ENCODE measurements at places on chromosomes 5 and 9.

DNA sequence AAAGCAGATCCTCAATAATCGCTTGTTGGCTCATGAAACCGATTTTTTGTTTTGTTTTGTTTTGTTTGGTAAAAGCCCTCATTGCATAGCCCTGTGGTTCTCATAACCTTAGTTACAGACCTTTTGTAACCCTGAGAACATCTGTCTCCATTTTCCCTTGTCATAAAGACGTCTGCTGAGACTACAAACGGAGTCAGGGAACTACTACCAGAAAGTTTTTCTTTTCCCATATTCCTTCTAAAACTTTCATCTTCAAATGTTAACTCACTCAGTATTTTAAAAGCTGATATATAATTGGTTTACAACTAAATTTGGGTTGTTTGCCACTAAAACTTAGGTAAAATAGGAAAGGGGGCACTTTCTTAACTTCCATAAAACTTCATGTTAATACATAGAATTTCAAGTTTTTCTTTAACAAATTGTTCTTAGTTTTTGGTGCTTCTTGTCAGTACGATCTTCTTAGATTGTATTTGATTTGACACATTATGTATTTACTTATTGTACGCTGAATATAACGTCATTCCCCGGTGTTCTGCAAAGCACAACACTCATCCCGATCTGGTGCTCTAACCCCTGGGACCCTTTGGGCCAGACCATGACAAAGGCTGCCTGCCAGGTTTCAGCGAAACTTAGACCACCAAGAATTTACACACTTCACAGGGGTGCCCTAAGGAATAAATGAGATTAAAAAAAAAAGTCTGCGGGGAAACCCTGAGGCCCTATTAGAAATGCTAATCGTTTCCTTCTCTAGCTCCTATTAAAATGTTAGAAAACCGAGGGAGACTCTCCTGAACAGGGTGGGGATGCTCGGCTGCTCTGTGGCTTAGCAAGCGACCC, 1.1 kb upstream of the ANP32B start:
- no peak for DNase-seq

- DNase-seq = no peak
Measured at GRCh38 chr5:91928754-91929521, 545.8 kb upstream of the ARRDC3 start.

- no peak for DNase-seq
Measured at GRCh38 chr9:114115654-114116125, 16.6 kb upstream of the KIF12 start.

DNA sequence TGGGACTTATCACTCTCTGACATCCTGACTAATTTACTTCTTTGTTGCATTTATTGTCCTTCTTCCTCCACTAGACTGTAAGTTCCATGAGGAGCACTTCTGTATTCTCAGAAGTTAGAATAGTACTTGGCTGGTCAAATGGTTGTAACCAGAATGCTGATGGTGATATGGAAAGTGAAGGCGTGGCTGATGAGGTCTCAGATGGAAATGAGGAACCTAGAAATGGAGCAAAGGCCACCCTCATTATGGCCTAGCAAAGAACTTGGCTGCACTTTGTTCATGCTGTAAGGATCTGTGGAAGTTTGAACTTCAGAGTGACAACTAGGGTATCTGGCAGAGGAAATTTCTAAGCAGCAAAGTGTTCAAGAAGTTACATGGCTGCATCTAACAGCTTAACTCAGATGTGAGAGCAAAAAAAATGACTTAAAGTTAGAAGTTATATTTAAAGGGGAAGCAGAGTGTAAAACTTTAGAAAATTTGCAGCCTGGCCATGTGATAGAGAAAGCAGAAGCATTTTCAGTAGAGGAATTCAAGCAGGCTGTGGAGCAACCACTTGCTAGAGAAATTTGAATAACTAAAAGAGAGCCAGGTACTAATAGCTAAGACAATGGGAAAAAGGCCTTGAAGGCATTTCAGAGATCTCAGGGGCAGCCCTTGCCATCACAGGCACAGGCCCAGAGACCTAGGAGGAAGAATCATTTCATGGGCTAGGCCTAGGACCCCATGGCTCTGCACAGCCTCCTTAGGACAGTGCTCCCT, 14.9 kb upstream of the SLC22A5 start:
- DNase-seq = no peak

DNA sequence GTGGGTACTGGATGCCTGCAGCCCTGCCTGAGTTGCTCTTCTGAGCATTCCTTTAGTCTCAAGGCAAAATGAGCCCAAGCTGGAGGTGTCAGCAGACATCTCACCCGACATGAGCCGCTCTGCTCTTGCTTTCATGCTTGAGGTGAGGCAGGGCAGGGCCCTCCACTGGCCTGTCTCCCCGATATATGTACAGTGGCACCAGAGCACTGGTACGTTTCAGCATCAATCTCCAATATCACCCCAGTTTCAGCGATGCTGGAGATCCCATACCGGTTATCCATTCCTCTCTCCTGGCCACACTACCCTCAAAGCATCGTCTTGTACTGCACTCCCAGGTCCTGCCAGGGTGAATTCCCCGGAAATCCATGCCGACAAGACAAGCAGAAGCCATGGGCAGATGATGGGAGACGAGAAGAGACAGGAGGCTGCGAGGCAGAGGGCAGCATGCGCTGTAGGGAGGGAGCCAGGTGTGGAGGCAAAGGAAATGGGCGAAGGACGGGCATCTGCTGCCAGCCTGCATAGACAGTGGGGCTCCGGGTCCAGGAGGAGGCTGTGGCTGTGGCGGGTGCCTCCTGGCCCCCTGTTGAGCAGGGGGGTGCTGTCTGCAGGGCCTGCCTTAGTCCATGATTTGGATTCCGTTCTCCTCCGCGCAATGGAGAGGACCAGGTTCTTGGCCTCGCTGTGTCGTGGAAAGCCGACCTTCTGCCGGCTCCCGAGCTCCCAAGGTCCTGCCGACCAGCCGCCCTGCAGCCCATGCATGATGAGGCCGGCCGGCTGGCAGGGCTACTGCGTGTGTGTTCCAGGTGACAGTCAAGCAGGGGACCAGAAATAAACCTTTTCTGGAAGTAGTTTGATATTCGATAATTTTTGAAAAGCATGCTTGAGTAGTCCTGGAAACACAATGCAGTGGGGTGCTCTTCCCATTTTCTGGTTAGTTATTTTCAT, 152.2 kb upstream of the IRX2 start:
- no peak for DNase-seq

- no peak for DNase-seq
Measured at GRCh38 chr5:127772531-127772930, 69.3 kb downstream of the CCDC192 start.

- peak; percentile 74 for DNase-seq
Measured at GRCh38 chr9:120925535-120926396, 830 bp downstream of the TRAF1 start.

DNA sequence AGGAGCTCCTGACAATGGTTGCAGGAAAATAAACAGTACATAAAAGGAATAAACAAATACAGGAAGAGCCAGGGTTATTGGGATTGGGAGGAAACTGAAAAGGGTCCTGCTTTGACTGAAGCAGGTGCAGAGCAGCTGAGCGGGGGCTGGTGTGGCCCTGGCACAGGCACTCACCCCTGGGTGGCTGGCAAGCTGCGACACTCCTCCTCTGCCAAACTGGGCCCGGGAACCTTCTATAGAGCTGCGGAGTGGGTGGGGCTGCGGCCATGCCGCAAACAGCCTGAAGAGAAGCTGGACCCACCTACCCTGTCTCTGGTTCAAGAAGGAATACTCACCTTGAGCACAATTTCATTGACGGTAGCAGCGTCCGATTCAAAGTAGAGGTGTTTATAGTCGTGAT, 182.5 kb downstream of the GAPVD1 start:
- DNase-seq = no peak

DNA sequence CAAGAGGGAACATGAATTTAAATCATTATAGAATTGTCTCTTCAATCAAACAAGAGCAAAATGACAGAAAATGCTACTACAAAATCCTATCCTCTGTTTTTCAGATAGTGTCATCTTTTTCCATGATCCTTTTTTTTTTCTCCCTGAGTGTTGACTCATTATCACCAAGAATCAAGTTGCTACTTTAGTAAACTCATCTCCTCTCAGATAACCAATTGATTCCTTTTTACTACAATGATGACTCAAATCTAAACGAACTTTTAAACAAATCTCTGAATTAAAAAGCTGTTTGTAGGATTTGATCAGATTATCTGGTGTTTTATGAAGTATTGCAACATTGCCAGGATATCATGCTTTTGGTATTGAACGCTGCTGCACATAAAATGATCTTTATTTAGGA, 23.9 kb upstream of the IL7R start:
- no peak for DNase-seq

DNA sequence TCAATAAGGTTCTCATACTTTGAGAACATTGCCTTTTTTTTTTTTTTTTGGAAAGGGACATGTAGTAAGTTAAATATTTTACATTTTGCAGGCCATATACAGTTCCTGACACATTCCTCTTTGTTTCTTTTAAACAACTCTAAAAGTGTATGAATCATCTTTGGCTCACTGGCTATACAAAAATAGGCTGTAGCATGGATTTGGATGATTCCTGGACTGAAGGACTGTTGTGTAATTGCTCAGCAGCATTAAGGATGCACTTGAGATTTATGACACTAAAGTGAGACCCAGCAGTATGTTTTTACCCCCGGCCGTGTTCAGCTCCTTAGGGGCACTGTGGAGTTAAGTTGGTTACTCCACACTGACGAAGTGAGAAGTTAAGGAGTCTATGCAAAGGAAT, 41.3 kb downstream of the VPS13A start:
- no peak for DNase-seq

DNA sequence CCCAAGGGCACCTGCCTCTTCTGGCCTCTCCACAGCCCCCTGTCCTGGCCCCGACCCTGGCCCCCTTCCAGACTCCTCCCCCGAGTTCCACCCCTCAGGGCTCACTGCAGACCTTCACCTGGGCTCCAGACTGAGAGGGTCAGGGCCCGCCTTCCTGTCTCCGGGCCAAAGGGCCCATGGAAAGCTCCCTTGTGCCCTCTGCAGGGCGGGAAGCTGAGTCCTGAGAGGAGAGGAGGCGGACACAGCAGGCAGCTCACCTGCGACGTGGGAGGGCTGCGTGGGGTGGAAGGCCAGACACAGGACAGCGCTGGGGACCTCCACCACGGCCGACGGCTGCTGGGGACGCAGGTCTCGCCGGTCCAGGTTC, 20.6 kb downstream of the DYNC2I2 start:
- DNase-seq = no peak

- DNase-seq = no peak
Measured at GRCh38 chr5:180690562-180690961, 41.2 kb upstream of the FLT4 start.

DNA sequence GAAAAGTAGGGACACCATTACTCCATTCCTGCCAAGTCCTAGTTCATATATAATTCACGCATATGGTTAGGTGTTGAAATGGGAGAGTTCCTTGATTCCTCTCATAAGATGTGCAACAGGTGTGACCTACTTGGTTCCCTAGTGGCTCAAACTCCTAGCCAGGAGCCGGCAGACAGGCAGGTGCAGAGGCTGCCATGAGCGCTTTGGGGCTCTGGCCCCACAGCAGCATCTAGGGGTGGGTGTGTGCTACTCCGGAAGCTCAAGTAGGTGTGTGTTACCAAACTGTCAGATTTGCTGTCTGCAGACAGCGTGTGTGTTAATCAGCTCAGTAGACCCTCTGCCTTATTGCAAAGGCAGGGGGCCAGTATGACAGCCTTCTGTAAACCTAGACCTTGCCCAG, 1652.4 kb upstream of the ACO1 start:
- no peak for DNase-seq

GRCh38 chr5:138925090-138925635, 50.0 kb upstream of the LRRTM2 start:
- no peak for DNase-seq

GRCh38 chr5:147911427-147911826, 5.1 kb upstream of the C5orf46 start:
- DNase-seq = no peak

DNA sequence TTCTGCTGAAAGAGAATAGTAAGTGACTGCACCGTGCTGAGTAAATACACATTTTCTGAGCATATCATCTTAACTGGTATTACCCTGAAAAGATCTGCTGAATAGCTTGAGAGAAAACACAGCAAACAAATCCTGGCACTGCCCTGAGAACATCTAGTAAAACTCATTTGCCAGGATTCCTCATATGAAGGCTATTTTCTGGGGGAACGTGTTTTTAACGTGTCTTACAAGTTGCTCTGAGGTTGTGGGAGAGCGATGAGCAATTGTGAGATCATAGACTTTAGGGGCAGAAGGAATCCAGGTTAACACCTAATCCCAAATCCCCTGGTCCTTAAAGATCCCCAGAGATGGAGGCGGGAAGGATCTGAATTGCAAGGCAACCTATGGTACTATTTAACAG, 331.9 kb upstream of the RFX3 start:
- no peak for DNase-seq

DNA sequence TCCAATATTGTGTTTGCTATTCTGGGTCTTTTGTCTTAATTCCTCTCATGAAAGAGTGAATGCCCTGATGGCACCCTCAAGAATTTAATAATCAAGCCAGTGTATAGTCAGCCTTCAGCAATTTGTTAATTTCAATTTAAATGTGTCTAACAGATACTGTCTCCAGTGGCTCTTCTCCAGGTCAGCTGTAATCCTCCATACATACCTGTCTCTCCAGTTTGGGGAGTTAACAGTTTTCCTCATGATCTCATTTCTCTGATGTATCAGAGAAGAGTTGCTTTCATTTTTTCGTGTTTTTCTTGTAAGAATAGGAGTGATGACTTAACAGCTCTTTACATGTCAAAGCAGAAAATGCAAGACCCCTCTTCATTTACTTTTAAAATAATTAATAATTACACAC, 500.3 kb upstream of the RORB start:
- DNase-seq = no peak

DNA sequence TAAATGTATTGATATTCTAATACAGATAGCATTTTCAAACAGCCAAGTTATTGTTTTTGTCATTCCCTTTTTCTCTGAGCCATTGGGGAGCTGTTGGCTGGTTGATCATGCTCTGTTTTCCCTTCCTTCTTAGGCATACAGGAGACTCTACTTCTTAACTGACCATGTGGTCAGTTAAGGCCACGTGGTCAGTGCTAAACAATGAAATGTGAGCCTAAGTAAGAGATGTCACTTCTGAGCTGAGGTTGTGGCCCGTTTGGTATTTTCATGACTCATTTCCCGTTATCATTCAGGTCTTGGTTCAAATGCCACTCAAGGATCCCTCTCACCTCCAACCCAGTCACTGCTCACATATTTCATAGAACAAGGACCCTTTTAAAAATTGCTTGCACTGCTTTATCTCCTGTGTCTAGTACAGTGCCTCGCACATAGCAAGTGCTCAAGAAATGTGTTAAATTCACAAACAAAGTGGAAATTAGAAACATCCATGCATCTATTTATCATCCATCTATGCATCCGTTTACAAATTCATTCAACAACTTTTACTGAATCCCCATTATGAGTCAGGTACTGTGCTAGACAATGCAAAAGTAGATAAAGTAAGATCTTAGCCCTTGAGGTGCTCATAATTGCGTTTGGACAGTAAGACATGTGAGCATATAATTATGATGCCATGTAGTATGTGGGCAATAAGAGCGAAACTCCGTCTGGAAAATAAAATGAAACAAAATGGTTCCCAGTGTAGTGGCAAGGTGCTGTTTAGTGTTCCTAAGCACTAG, 50.7 kb downstream of the ARRDC3 start:
- no peak for DNase-seq

- no peak for DNase-seq
Measured at GRCh38 chr9:2144619-2145018, 129.5 kb downstream of the SMARCA2 start.

Measured in stimulated activated CD4-positive, alpha-beta T cell treated with anti-CD3 and anti-CD28 coated beads, Interleukin-4, amount 100 ng/mL, for 4 hours (primary cell).